ENCODE measurements at places on chromosomes 5 and 9.

- DNase-seq, result peak; percentile 15
Observed at GRCh38 chr9:124661271-124661670, 109.8 kb downstream of the NR6A1 start.

DNA sequence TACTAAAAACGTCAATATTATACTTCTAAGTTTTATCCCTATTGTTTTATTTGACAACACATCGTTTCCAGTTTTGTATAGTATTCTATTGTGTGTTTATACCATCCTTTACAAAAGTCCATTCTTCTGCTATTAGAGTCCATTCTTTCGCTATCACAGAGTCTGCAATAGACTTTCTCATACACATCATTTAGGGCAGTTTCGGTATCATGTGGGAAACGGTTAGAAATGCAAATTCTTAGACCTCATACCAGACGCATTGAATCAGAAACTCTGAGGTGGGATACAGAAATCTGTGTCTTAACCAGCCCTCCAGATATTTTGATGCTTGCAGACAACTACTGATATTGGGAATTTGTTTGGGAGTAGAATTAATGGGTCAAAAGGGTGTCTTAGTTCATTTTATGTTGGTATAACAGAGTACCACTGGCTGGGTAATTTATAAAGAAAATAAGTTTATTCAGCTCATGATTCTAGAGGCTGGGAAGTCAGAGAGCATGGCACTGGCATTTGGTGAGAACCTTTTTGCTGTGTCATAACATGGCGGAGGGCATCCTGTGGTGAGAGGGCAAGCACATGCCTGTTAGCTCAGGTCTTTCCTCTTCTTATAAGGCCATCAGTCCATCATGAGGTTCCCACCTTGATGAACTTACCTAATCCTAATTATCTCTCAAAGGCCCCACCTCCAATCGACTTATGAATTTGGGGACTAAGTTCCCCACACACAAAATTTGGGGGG lies 21.1 kb downstream of the CARTPT start:
- no peak for DNase-seq

DNA sequence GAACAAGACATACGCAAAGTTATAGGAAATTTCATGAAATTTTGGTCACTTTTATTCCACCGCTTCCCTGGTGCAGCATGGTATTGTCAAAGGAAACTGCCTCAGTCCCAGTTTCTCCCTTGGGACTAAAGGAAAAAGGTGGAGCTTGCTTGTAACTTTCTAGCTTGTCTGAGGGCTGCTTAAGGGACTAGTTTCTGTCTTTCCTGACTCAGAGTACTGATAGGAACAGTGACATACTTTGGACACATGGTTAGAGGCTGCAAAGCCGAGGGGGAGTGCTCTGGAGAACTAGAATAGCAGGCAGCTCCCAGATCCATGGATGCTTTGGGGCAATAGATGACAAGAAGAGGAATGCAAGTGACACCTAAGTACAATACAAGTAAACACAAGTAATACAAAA lies 136.7 kb downstream of the CDC42SE2 start:
- DNase-seq, result no peak

DNA sequence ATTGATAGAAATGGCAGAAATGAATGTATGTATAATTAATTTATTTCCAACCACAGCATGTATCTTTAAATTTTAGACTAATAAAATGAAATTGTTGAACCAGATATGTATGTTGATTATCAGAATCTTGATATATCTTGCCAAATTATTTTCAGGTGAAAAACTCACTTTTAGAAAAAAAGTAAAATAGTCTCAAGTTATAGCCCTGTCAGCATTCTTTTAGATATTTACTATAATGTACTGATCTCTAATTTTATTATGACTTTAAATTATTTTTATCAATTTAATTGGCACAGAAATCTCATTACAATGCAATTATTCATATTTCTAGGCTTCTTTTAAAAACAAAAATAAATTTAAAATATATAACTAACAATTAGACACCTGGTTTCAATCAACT lies 1990.4 kb upstream of the CDH6 start:
- no peak for DNase-seq

- no peak for DNase-seq
Observed at GRCh38 chr9:129750013-129750638, 2.7 kb downstream of the PTGES start.

DNA sequence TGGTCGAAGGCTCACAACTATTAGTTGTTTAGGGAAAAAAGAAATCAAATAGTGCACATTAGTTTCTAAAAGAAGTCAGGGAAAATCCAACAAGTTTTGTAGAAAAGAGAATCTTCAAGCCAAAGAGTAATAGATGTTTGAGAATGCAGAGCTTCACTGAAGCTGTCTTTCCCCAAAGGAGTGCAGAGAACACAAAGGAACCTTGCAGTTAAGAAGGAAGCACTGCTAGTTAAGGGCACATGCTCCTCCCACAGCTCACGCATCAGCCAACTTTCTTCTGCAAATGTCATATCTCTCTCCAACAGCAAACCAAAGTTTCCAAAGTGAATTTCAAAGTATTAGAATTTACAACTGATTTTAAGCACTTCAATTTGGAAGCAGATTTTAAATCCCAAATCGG lies 116.4 kb upstream of the FST start:
- no peak for DNase-seq

GRCh38 chr5:44774279-44774880 lies 34.4 kb upstream of the MRPS30 start:
- peak; percentile 52 for DNase-seq

DNA sequence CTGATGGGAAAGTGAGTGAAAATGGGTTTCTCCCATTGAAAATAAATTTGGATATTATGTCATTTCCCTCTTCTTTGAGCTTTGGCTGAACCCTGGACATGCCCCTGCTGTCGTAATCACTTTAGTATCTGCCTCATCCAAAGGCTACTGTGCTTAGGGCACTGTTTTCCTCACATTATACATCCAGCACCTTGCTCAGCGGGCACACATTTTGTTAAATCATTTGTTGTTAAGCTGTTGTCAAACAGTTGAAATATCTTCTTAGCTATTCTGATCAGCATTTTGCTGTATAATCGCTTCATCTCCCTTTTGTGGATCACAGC lies 352.7 kb upstream of the CD180 start:
- DNase-seq, result no peak

DNA sequence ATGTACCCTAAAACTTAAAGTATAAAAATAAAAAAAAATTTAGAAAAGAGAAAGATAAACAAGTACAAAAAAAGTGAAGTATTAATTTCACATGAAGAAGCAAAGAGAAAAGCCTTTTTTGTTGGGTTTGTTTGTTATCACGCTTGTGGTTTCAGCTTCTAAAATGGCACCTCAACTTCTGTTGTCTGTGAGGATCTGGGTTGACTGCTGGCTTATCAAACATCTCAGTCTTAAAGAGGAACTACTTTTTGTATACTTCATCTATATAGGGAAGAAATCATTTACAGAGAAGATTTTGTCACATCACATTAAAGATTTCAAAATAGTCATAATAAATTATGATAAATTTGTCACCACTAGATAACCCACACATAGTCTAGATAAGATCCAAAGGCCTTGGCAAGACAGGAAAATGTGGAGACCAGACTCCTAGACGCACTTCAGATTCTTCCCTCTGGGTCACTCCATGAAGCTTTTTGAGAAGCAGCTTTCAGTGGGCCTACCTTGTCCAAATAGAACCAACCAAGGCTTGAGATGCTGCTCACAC lies 8.8 kb upstream of the ADGRV1 start:
- DNase-seq, result no peak

GRCh38 chr5:92508271-92508670 lies 1072.7 kb downstream of the NR2F1-AS1 start:
- no peak for DNase-seq

- no peak for DNase-seq
Observed at GRCh38 chr5:34057118-34057517, 14.1 kb upstream of the C1QTNF3 start.

- DNase-seq, result no peak
Observed at GRCh38 chr5:57859626-57860025, 377.0 kb upstream of the ACTBL2 start.

- no peak for DNase-seq
Observed at GRCh38 chr9:92294297-92294676, 790 bp upstream of the IARS1 start.

GRCh38 chr9:84874596-84874995 lies 205.1 kb downstream of the NTRK2 start:
- no peak for DNase-seq

GRCh38 chr9:34579104-34579807 lies 10.3 kb downstream of the CNTFR start:
- no peak for DNase-seq

GRCh38 chr5:11322133-11322532 lies 561.1 kb upstream of the DAP start:
- no peak for DNase-seq

DNA sequence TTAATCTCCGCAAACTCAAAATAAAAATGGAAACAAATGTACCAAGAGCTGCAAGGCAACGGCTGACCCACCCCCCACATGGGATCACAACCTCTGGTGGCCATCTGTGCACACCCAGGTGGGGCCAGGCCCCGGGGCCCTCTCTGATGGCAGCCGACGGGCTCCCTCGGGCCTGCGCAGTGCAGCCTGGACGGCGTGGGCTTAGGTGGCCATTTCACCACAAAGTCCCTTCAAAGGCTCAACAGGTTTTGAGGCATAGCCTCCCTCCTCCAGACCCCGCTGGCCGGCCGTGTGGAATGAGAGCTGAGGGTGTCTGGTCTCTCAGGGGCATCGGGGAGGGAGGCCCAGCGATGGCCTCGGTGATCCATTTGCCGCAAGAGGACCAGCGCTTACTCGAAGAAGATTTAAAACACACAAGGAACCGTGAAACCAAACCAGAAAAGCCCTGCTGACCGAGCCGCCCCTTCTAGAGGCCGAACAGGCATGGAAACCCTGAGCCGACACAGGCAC lies 42.7 kb upstream of the CEP72 start:
- no peak for DNase-seq

DNA sequence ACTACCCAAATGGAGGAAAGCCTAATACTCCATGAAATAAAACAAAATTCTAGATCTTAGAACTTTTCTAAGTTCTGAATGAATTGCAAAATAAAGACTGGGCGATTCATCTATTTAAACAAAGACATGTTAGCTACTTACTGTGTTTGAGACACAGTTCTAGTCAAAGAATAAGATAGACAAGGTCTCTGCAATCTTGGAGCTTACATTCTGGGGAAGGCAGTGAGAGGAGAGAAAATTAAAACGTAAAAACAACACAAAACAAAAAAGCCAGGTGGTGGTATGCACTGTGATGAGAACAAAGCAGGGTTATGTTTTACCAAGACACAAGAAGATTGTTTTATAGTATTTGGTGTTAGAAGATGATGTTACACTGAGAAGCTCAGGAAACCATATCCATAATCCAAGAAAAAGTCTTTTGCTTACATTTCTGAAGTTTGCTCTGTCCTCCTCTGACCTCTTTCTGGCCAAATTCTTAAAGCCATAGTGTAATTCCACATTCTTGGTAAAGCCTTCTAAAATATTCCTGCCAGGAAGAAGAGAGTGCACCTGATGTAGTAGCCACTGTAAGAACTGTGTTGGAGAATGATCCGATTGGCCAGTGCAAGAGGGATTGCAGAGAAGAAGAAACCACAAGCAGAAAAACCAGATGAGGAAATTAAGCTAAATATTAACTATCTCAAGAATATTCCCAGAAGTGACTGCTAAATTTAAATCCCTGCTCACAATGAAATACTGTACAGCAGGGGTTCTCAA lies 218.4 kb downstream of the PCSK1 start:
- no peak for DNase-seq

GRCh38 chr9:76626141-76626540 lies 138.1 kb upstream of the PCA3 start:
- DNase-seq, result no peak

DNA sequence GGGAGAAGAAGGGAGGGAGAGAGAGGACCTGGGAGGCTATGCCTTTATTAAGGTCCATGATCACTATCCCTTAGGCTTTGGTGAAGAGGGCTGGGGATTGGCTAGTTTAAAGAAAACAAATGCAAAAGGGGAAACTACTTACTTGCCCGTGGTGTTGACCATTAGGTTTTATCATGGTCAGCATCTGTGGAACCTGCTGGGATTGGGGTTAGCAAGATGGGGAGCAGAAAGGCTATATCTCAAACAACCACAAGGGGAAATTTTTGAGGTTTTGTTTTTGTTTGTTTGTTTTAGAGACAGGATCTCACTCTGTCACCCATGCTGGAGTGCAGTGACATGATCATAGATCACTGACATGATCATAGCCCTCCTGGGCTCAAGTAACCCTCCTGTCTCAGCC lies 9.0 kb upstream of the RAD23B start:
- DNase-seq, result no peak

DNA sequence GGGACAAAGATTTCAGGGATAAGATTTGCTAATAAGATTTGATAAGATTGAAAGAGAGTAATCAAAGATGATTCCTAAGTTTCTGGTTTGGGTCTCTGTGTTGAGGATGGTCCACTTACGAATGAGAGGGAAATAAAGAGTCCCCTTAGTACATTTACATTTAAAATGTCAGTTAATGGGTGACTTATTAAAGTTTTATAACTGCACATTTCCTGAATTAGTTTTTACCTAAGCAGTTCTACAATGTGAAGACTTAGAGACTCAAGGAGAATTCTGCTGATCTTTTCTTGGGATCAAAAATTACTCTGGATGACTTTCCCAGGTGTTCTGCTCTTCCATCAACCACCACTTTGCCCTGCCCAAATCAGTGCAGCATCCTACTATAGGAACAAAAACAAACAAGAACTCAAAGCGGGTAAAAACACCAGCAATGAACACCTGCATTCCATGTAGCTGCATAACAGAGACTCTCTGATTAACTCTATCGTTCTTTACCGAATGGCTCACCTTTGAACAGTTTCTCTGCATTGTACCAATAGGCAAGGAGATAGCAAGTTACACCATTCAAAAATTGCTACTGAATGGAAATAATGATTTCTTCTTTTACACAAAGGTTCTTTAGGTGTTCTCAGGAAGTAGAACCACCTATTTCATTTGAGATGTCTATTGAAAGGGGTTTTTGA lies 65.3 kb downstream of the PRLR start:
- no peak for DNase-seq

DNA sequence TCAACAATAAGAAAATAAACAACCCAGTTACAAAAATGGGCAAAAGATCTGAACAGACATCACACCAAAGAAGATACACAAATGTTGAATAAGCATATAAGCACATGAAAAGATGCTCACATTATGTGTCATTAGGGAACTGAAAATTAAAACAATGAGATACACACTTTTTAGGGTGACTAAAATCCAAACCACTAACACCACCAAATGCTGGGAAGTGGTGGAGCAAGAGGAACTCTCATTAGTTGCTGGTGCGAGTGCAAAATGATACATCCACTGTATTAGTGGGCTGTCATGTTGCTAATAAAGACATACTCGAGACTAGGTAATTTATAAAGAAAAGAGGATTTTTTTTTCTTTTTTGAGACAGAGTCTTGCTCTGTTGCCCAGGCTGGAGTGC lies 329.1 kb downstream of the TMEM38B start:
- DNase-seq, result no peak

GRCh38 chr9:2228132-2228531 lies 213.0 kb downstream of the SMARCA2 start:
- DNase-seq, result peak; percentile 8
